Renal cortical epithelial cell (primary cell): ENCODE measurements at places on chromosomes 12 and 14. TPM values are rescaled to one million over a fixed set of nuclear protein-coding genes. Genes with fewer than 3 reads are reported as not detected.

GRCh38 chr12:132502882-132503193 is 12.9 kb downstream of the FBRSL1 start:
- no peak for DNase-seq

SLCO1B1 gene
- total RNA-seq = not detected in 2 replicates

OAS3 gene
- 7.1 and 24.7 TPM in 2 replicates for total RNA-seq

- DNase-seq = no peak
These were observed 52.9 kb downstream of the PPP4R4 start for GRCh38 chr14:94227029-94227428.

- DNase-seq = no peak
These were observed 23.6 kb downstream of the PACS2 start for GRCh38 chr14:105337966-105338741.

NAV3 gene
- total RNA-seq = 9.1 and 9.2 TPM in 2 replicates

MRPL42 gene
- 137 and 139 TPM in 2 replicates for total RNA-seq

C12orf75 gene
- 468 and 490 TPM in 2 replicates for total RNA-seq

TEX52 gene
- total RNA-seq = not detected in 2 replicates

- DNase-seq = peak; percentile 93
These were observed 26.4 kb upstream of the DICER1 start for GRCh38 chr14:95183532-95184412.

- DNase-seq = no peak
These were observed 8.0 kb downstream of the ERP27 start for GRCh38 chr12:14930299-14930698.
